ENCODE measurements at places on chromosomes 4 and X.

- no peak for DNase-seq
Measured at GRCh38 chr4:83067058-83067639, 32.2 kb downstream of the COPS4 start.

- DNase-seq, result no peak
Measured at GRCh38 chr4:8617486-8618040, 25.0 kb downstream of the CPZ start.

GRCh38 chr4:79253924-79254323, 71.9 kb downstream of the NAA11 start:
- no peak for DNase-seq

GRCh38 chr4:24143741-24144140, 253.9 kb upstream of the PPARGC1A start:
- no peak for DNase-seq

- no peak for DNase-seq
Measured at GRCh38 chr4:94722748-94723147, 35.0 kb upstream of the BMPR1B start.

- no peak for DNase-seq
Measured at GRCh38 chr4:185666156-185666555, 130.8 kb upstream of the PDLIM3 start.

DNA sequence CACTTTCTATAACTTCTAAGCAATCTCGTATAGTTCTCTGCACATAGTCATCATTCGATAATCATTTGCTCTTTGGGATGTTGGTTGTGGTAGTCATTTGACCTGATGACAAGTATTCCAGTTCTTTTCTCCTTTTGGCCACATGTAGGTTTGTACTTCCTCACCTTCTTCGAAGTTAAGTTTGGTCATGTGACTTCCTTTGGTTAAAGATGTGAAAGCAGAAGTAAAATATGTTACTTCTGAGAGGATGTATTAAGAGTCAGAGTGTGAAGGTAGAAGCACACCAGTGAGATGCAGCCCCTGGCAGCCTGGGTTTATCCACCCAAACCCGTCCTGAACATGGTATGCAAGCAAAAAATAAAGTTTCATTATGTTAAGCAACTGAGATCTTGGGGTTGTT, 48.9 kb upstream of the ZNF518B start:
- no peak for DNase-seq

GRCh38 chr4:137359691-137360315, 172.5 kb downstream of the PCDH18 start:
- no peak for DNase-seq

GRCh38 chr4:115871596-115871995, 758.2 kb upstream of the NDST4 start:
- DNase-seq, result no peak

DNA sequence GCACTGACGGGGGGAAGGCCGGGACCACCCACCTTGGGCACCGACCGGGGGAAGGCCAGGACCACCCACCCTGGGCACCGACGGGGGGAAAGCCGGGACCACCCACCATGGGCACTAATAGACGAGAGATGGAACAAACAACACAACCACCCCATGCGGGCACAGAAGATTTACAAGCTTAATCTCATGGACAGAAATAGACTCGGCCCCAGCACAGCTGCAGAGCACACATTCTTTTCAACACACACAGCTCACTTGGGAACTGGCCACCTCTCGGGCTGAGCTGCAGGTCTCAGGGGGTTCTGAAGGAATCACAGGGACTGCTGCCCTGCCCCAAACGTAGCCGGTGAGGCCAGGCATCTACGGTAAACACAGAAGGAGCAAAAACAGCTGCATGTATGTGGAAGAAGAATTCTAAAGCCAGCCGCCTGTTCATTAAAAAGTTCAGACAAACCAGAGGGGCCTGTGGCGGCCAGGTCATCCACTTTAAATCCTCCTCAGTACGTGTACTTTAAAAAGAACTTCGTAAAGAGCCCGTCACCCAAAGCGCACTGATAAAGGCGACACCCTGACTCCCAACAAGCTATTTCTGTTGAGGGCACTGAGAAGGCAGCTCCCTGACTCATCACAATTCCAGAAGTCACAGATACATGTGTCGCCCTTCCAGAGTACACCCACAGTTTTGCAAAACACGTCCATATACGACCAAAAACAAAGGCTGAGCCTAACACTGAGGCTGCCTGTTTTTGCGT, 17.7 kb downstream of the PPP2R3B start:
- no peak for DNase-seq

GRCh38 chr4:48578132-48578968, 88.3 kb downstream of the ZAR1 start:
- peak; percentile 36 for DNase-seq

DNA sequence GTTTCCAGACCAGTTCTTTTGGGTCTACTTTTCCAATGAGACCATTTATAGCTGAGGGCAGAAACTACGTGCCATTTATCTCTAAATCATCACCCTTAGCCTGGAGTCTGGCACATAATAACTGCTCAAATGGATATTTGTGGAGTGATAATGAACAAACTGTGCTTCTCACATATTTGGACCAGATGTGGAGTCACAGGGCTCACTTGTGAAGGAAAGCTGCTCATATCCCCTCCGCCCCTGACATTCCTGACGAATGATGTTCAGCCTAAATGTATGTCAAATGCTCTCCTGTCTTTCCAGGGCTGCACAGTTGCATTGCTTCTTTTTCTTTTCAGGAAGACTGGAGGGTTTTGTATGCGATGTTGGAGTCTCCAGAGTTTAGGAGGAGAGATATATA, 110.1 kb downstream of the GBA3 start:
- no peak for DNase-seq

- no peak for DNase-seq
Measured at GRCh38 chr4:93317057-93317456, 511.5 kb upstream of the ATOH1 start.

DNA sequence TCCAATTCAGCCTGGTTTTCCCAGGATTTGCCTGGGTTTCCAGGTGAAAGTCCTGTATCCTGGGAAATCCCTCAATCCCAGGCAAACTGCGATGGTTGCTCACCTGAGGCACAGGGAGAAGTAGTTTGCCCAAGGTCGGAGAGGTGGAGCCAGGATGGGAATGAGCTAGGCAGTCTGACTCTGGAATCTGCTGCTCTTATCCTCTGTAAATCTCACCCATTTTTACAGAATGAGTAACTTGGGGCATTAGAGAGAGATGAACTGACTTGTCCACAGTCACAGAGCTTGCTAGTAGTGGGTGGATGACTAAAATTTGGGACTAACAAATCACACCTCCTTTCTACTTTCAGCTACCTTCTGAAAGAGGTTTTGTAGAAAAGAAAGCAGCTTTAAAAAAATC, 9.8 kb upstream of the ARX start:
- no peak for DNase-seq

DNA sequence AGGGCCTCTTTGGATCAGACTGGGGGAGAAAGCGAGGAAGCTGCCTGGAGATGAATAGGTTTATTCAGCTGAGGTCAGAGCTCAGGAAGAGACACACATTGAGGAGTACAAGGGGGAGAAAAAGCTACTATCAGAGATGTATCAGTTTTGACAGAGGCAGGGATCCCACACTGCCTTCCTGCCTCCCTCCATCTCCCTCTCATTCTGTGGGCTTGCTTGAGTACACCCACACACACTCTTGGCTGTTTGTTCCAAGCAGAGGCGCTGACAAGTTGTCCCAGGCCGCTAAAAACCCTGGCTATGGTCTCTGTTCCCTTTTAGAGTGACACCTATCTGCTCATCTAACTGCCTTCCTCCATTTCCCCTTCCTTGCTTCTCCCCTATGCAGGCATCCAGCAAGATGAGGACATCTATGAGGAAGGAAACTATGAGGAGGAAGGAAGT, 5.2 kb downstream of the TSPYL2 start:
- DNase-seq, result no peak

- DNase-seq, result no peak
Measured at GRCh38 chr4:158159718-158160094, 13.1 kb downstream of the GASK1B start.

DNA sequence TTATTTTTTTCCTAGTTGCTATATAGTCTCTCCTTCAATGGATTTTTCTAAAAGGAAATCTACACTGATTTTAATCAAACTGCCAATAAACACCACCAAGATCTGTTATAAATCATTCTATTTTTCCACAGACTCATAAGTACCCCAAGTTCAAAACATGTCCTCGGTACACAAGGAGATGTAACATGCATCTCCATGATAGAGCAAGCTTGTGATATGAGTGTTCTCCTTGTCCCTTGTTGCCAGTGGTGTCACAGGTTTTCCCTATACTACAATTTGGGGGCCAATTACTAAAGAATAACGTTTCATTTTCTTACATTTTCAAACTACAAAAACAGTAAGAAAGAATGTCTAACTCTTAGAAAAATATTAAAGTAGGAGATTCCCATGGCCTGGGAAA, 491 bp downstream of the ARHGEF6 start:
- DNase-seq, result no peak

DNA sequence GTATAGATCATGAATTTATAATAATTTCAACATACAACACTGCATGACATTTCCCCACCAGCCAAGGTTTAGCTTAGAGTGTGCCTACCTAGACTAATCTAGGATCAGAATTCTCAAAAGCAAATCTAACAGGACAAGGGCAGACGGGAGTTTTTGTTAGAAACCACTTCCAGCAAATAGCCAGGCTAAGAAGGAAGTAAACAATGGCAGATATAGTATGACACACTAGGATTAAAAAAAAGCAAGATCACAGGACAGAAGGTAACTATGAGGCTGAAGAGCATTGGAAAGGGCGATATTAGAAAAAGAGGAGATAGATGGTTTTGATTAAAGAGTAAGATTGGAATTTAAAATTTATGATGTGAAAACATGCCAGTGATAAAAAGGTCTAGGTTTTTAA, 124.8 kb downstream of the LRBA start:
- DNase-seq, result no peak

GRCh38 chr4:118816538-118817177, 19.3 kb downstream of the SEC24D start:
- no peak for DNase-seq

- DNase-seq, result no peak
Measured at GRCh38 chr4:53937327-53937726, 127.1 kb downstream of the CHIC2 start.

DNA sequence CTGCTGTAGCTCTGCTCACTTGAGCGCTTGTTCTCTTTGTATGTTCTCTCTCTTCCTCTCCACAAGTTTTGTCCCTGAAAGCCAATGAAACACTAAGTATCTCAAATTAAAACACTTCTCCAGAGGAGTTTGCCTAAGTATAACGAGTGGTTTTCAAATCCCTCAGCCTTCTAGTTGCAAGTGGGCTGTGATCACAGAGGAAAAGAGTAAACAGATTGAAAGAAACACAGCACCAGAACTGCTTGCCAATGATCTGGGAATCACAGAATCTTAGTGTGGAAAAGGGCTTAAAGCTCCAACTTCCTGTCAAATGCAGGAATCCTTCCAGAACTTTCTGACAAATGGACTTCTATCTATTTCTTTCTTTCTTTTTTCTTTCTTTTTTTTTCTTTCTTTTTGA, 4.8 kb upstream of the PRSS12 start:
- DNase-seq, result no peak

Data from T-helper 9 cell (primary cell).